ENCODE measurements at places on chromosomes 12 and 14.
A peak's percentile ranks its signal among the peaks of the same experiment; 100 is the strongest.

- no peak for DNase-seq
Observed at GRCh38 chr12:117607778-117608177, 246.4 kb upstream of the NOS1 start.

GRCh38 chr14:61385002-61385685 lies 63.8 kb downstream of the PRKCH start:
- DNase-seq: no peak

DNA sequence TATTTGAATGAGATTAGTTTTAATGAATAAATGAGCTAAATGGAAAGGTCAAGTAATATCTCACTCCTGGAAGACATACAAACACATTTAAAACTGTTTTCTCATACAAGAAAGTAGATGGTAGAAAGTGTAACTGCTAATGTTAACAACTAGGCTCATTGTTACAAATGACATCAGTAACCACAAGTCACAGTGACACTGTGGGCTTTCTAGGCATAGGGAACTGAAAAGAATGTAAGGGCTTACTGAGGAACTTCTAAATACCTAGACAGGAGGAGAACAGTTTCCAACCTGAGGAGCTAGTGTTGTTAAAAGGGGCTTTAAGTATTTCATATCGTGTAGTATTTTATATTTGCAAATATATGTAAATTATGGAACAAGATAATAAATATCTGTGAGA lies 17.5 kb upstream of the ERGIC2 start:
- no peak for DNase-seq

- DNase-seq: no peak
Observed at GRCh38 chr14:100587086-100587762, at the start of gene BEGAIN. TSS of gene BEGAIN (minus strand) at chr14:100587417. CDS start at chr14:100587290, 127 bp downstream.

DNA sequence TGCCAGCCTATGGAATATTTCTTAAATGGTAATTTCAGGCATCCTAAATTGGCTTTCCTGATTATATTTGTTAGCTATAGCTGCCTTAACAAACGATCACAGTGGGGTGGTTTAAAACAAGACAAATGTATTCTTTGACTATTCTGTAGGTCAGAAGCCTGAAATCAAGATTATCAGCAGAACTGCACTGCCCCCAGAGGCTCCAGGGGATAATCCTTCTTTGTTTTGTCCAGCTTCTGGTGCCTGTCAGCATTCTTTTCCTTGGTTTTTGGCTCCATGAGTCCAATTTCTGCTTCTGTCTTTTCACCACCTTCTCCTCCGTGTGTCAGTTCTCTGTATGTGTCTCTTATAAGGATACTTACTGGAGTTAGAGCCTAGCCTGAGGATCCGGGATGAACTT lies 1282.2 kb upstream of the USP15 start:
- no peak for DNase-seq

DNA sequence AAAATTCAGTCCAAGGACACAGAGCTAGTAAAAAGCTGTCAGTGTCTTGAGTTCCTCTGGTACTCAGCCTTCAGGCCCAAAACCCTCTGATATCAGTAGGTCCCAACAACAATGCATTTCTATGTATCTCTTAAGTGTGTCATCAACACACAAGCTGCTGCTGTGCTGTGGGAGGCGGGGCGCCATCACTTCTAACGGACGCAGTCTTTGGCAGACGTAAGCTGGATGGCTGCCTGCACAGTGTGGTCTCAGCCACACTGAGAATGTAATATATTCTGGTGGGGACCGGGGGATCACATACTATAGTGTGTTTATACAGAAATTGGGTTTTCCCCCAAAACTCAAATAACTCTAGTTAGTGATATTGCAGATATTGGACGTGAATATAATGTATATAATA lies 123.9 kb downstream of the SUDS3 start:
- DNase-seq: no peak

GRCh38 chr12:101793401-101793800 lies 37.4 kb downstream of the GNPTAB start:
- DNase-seq: no peak

GRCh38 chr14:65156568-65157366 lies 54.5 kb upstream of the MAX start:
- peak; percentile 48 for DNase-seq

DNA sequence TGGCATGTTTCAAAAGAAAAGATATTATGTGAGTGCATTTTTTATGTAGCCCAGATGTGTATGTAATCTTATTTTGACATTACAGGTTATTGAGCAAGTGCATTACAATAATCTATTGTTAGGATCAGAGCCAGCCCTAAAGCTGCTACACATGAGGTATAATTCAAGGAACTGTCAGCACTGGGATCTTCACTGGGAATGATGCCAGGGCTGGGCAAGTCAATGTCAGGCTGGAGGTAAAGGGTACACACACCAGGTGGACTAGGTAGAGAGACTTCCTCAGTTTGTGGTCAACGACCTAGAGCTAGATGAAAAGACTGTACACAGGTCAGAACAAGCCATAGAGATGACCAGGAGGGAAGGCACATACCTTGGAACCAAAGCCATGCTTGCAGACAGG lies 15.4 kb downstream of the TRIM9 start:
- DNase-seq: no peak

GRCh38 chr12:73226593-73226992 lies 954.4 kb downstream of the TRHDE start:
- DNase-seq: no peak

DNA sequence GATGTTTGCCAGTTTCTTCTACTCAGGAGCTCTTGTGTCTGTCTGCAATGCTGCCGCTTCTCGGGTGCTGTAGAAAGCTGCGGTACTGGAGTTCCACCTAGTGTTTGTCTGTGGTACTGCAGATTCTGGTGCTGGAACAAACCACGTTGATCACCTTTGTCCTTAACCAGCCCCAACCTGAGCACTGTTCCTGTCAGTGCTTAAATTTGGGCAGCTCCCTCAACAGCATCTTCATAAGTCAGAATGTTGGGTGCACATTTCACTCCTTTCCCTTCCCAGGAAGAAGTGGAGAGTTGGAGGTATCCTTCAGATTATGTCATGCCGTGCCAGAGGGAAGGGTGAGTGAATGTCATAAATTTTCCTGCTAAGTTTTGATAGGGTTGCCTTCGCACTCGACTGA lies 48.7 kb upstream of the LALBA start:
- peak; percentile 69 for DNase-seq

DNA sequence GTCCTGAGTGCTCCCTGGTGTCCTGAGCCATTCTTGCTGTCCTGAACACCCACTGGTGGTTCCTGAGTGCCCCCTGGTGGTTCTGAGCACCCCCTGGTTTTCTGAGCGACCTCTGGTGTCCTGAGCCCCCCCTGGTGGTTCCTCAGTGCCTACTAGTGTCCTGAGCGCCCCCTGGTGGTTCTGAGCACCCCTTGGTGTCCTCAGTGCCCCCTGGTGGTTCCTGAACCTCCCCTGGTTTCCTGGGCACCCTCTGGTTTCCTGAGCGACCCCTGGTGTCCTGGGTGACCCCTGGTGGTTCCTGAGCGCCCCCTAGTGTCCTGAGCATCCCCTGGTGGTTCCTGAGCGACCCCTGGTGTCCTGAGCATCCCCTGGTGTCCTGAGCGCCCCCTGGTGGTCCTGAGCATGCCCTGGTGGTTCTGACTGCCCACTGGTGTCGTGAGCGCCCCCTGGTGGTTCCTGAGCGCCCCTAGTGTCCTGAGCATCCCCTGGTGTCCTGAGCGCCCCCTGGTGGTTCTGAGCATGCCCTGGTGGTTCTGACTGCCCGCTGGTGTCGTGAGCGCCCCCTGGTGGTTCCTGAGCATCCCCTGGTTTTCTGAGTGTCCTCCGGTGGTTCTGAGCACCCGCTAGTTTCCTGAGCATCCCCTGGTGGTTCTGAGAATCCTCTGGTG lies 473.1 kb downstream of the TMEM121 start:
- peak; percentile 53 for DNase-seq

DNA sequence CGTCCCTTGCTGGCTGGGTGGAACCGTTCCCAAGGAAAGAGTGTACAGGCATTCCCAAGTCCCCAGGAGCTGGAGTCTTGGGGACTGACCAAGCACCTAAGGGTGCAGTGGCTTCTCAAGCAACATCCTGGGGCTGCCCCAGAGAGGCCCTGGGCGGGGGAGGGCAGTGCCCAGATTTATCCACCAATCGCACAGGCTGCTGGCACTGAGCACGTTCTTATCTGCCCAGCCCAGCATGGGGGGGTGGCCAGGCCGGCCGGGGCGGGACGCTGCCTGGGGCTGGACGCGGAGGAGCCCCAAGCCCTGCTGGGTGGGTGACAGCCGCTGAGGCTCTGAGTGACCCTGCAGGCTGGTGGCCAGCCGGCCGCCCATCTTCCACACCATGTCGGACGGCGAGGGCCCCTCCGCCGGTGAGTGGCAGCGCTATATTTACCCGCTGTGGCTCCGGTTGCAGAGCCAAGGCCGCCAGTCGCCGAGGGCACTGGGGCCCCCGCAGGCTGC lies 53.4 kb downstream of the CYP46A1 start:
- no peak for DNase-seq

DNA sequence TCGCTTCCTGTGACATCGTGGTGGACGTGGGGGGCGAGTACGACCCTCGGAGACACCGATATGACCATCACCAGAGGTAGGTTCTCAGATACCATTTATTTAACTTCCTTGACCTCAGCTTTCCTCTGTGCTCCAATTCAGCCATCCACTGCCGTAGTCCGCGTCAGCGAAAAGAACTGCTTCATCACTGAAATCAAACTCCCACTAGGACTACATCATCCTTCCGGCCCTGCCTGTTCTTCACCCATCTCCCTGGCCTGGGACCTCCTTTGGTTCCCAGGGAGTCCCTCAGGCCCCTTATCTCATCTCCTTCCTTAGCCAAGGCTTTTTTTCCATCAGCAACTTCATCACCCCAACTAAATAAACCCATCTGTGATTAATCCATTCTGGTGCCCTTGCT lies 692 bp downstream of the MYG1 start:
- DNase-seq: no peak

GRCh38 chr12:124321556-124322270 lies 26.8 kb downstream of the RFLNA start:
- no peak for DNase-seq

GRCh38 chr14:36944307-36945010 lies 227.9 kb downstream of the SLC25A21 start:
- no peak for DNase-seq

- no peak for DNase-seq
Observed at GRCh38 chr12:24415934-24416333, 466.5 kb upstream of the SOX5 start.

GRCh38 chr14:100426314-100426713 lies 103.2 kb downstream of the SLC25A47 start:
- no peak for DNase-seq

DNA sequence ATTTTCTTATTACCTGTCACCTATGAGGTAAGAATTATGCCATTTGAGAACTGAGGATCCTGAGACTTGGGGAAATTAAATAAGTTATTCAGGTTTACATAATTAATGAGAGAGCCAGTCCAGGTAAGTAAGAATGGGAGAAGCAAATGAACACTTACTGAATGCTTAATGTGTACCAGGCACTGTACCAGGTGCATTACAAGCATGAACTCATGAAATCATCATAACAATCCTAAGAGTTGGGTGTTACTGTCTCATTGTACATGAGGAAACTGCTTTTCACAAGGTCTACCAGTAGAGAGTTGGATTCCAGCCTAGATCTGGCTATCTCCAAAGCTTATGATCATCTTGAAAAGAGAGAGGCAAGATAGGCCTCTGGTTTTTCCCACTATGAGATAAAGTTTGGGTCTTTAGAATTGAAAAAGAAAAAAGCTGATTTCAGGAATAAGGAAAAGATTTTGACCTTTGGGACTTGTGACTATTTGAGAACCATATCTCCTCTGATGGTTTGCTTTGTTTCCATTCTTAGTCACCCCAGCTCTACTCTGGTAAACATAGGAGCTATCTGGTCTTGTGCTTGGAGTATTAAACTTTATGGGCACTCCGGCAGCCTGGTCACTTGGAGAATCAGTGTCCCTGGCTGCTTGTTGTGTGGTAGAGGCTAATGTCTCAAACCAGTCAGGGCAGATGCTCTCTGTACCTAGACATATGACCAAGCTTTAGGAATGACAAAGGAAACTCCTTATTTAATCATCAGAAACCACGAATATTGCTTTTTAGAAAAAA lies 48.0 kb downstream of the PTHLH start:
- no peak for DNase-seq

DNA sequence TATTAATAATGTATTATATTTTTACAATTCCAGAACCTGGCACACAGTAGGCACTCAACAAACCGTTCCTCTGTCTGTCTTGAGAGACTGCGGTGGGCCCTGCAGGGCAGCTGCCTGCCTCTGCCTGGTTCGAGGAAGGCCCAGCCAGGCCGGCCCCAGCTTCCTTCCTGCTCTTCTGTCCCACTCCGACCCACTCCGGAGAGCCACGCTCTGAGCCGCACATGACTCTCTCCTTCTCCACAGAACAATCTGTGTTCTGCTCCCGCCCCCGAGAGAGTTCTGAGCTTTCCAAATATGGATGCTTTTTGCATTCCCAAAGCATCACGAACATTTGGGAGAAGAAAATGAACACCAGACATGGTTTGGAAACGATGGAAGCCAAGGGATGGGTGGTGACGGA lies 57.3 kb downstream of the TTC7B start:
- DNase-seq: no peak

- no peak for DNase-seq
Observed at GRCh38 chr14:103067231-103067954, 10.0 kb upstream of the CDC42BPB start.

GRCh38 chr12:132475304-132476037 lies 14.5 kb upstream of the FBRSL1 start:
- no peak for DNase-seq

DNA sequence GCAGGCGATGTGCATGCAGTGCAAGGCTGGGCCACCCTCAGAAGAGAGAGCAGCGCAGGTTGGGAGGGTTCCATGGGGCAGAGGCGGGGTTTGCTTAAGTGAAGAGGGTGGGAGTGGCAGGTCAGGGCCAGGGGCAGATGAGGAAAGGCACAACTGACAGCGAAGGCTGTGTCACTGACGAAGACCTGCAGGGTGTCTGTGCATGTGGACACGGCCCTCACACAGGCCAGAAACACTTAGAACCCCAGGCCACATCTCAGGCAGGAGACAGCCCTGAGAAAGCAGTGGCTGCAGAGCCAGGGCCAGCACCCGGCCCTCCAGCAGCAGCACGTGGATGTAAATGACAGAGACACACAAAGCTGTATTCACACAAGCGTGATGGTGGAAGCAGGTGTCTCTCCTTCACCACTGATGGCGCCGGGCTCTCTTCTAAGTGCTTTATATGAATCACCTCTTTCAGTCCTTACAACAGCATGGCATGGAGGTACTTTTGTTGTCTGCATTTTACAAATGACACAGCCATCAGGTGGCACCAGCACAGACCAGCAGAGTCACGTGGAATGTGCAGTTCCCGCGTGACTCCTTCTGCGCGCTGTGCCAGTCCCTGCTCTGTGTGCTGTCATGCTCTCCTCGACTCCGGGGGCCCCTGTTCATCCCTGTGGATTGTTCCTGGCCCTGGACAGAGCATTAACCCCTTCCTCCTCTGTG lies 54.6 kb downstream of the TSPAN11 start:
- no peak for DNase-seq

- no peak for DNase-seq
Observed at GRCh38 chr12:56122637-56123036, 4.6 kb downstream of the ZC3H10 start.

GRCh38 chr14:96091941-96092411 lies 52.8 kb downstream of the C14orf132 start:
- no peak for DNase-seq
